ENCODE measurements at places on chromosomes 4 and X. TPM values are rescaled to one million over a fixed set of nuclear protein-coding genes. Genes with fewer than 3 reads are reported as not detected.

WNK3 gene
- polyA plus RNA-seq = 1.4 TPM

TLR2 gene
- polyA plus RNA-seq = 12.1 TPM

PAGE2B gene
- polyA plus RNA-seq = 0.57 TPM

PDGFRA gene
- 92.0 TPM for polyA plus RNA-seq

TREX2 gene
- 0.30 TPM for polyA plus RNA-seq

SPIN3 gene
- 21.0 TPM for polyA plus RNA-seq

TMLHE gene
- polyA plus RNA-seq = 21.9 TPM

MAGEA1 gene
- polyA plus RNA-seq = not detected

GRCh38 chr4:53582194-53582593 is 9.1 kb downstream of the LNX1 start:
- H3K27ac ChIP-seq = no peak overlapping the region
- no peaks in the 10 kb centered on the region for H3K27me3 ChIP-seq
- no peak for DNase-seq
- H3K4me1 ChIP-seq = peaks cover 3% of the 10 kb centered on the region
- H3K36me3 ChIP-seq = no peaks in the 10 kb centered on the region

GRCh38 chr4:69859140-69859685 is 732 bp downstream of the SULT1E1 start:
- peak overlapping the region; percentile 59 for H3K4me3 ChIP-seq
- DNase-seq = no peak
- H3K27me3 ChIP-seq = no peaks in the 10 kb centered on the region

GRCh38 chr4:80210549-80210948 is 13.2 kb downstream of the PRDM8 start:
- H3K4me1 ChIP-seq = peaks cover 9% of the 10 kb centered on the region
- H3K4me3 ChIP-seq = no peak overlapping the region
- no peak overlapping the region for H3K27ac ChIP-seq

- H3K4me1 ChIP-seq = no peaks in the 10 kb centered on the region
- no peak for DNase-seq
- H3K27me3 ChIP-seq = no peaks in the 10 kb centered on the region
- H3K27ac ChIP-seq = no peak overlapping the region
- no peaks in the 10 kb centered on the region for H3K36me3 ChIP-seq
Measured at GRCh38 chrX:66635360-66635759, 3.5 kb downstream of the EDA2R start.

- no peak overlapping the region for H3K27ac ChIP-seq
- H3K27me3 ChIP-seq = no peaks in the 10 kb centered on the region
- no peaks in the 10 kb centered on the region for H3K4me1 ChIP-seq
- no peak for DNase-seq
Measured at GRCh38 chrX:129493643-129494042, 29.6 kb downstream of the SMARCA1 start.

GRCh38 chr4:148632476-148632875 is 190.3 kb upstream of the NR3C2 start:
- H3K27me3 ChIP-seq = no peaks in the 10 kb centered on the region
- H3K4me1 ChIP-seq = peaks cover 3% of the 10 kb centered on the region
- H3K36me3 ChIP-seq = no peaks in the 10 kb centered on the region
- DNase-seq = no peak

- no peak overlapping the region for H3K4me3 ChIP-seq
- peaks cover 27% of the 10 kb centered on the region for H3K4me1 ChIP-seq
- no peaks in the 10 kb centered on the region for H3K27me3 ChIP-seq
- H3K36me3 ChIP-seq = no peaks in the 10 kb centered on the region
- peak overlapping the region; percentile 18 for H3K27ac ChIP-seq
- no peak for DNase-seq
Measured at GRCh38 chrX:40003428-40004245, 94.1 kb downstream of the BCOR start.

DNA sequence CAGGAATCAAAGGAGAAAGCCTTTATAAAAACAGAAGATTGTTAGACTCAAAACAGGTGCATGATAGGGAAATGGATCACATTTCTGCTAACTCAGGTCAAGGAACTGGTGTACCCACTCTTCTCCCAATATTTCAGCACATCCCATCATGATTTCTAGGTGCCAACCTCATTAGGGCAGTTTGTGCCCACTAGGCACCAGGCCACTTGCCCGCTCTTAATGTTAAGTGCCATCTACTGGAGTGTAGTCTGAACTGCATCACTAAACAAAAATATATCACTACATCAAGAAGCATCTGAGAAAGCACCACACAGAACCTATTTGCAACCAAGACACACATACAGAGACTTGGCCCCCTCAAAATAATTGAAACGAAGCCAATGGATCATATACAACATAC is 140.4 kb upstream of the GRID2 start:
- no peaks in the 10 kb centered on the region for H3K27me3 ChIP-seq
- no peak overlapping the region for H3K27ac ChIP-seq
- no peaks in the 10 kb centered on the region for H3K4me1 ChIP-seq
- H3K4me3 ChIP-seq = no peak overlapping the region
- no peaks in the 10 kb centered on the region for H3K36me3 ChIP-seq

GRCh38 chr4:8120501-8120900 is 38.1 kb downstream of the ABLIM2 start:
- DNase-seq = no peak
- no peak overlapping the region for H3K27ac ChIP-seq
- H3K4me1 ChIP-seq = no peaks in the 10 kb centered on the region
- no peaks in the 10 kb centered on the region for H3K27me3 ChIP-seq
- H3K4me3 ChIP-seq = no peak overlapping the region

- H3K4me3 ChIP-seq = no peak overlapping the region
- no peak for DNase-seq
- no peaks in the 10 kb centered on the region for H3K36me3 ChIP-seq
- H3K27me3 ChIP-seq = no peaks in the 10 kb centered on the region
- H3K4me1 ChIP-seq = peaks cover 30% of the 10 kb centered on the region
- H3K27ac ChIP-seq = no peak overlapping the region
Measured at GRCh38 chrX:133786382-133786781, 199.0 kb downstream of the GPC3 start.

DNA sequence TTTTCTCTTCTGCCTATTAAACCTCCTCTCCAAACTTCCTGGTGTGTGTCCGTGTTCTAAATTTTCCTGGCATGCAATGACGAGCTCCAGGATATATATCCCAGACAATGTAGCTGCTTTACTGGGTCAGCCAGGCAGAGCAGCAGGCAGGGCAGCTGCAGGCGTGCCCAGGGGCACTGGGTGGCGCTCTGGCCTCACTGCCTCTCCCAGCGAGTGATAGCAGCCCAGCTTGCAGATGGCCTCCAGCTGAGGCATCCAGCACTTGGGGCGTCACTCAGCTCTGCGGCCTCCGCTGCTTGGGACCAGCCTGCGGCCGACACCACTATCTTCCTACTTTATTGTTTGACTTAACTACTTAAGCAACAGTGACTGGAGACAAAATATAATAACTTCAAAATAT is 23.0 kb upstream of the UBA6 start:
- H3K27me3 ChIP-seq = no peaks in the 10 kb centered on the region
- H3K27ac ChIP-seq = no peak overlapping the region
- no peaks in the 10 kb centered on the region for H3K4me1 ChIP-seq
- H3K4me3 ChIP-seq = no peak overlapping the region
- DNase-seq = no peak

DNA sequence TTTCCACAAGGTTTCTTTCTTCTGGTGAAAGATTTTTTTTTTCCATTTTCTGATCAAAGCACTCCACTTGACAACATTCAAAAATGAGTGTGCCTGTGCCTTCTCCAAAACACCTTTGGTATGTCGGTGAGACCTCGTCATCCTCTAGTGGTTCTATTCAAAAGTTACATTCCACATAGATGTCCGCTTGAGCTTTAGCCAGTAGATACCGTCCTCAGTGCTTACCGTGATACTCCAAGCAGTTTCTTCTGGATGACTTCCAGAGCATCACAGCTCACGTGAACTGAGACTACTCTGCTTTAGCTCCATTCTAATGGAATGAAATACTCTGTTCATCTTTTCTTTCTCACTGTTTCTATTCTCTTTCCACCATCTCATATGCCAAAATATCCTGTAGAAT is 38.2 kb upstream of the VEGFC start:
- DNase-seq = no peak
- no peaks in the 10 kb centered on the region for H3K36me3 ChIP-seq
- no peaks in the 10 kb centered on the region for H3K27me3 ChIP-seq
- H3K27ac ChIP-seq = no peak overlapping the region

GRCh38 chr4:102751941-102752340 is 8.8 kb downstream of the MANBA start:
- DNase-seq = no peak

DNA sequence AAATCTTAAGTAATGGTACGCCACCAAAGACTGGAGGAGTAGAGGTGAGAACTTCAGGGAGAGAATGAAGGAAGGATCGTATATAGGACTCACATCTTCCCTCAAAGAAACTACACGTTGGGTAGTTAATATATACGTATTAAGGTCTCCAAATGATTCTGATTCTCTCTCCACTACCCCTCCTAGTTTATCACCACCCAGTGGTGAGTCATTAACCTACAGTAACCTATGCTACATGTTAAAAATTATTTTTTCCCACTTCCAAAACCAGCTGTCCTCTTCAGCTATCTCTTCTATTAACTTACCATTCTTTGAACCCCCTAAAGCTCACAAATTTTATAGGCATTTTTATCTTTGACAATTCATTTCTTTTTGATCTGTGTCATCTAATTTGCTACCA is 69.7 kb downstream of the RPS6KA6 start:
- no peaks in the 10 kb centered on the region for H3K27me3 ChIP-seq
- H3K4me1 ChIP-seq = no peaks in the 10 kb centered on the region
- no peak overlapping the region for H3K4me3 ChIP-seq
- DNase-seq = no peak

- no peaks in the 10 kb centered on the region for H3K27me3 ChIP-seq
- no peak overlapping the region for H3K27ac ChIP-seq
- H3K36me3 ChIP-seq = no peaks in the 10 kb centered on the region
- H3K4me3 ChIP-seq = no peak overlapping the region
- peak; percentile 5 for DNase-seq
Measured at GRCh38 chr4:111398906-111399330, 746.3 kb upstream of the FAM241A start.

- DNase-seq = no peak
- H3K36me3 ChIP-seq = no peaks in the 10 kb centered on the region
- no peak overlapping the region for H3K4me3 ChIP-seq
- H3K4me1 ChIP-seq = no peaks in the 10 kb centered on the region
Measured at GRCh38 chr4:113821856-113822255, 60.3 kb upstream of the CAMK2D start.

GRCh38 chrX:149114001-149114400 is 391.1 kb downstream of the IDS start:
- H3K27me3 ChIP-seq = no peaks in the 10 kb centered on the region
- no peaks in the 10 kb centered on the region for H3K4me1 ChIP-seq
- H3K36me3 ChIP-seq = no peaks in the 10 kb centered on the region

- no peaks in the 10 kb centered on the region for H3K4me1 ChIP-seq
- H3K27ac ChIP-seq = no peak overlapping the region
- H3K36me3 ChIP-seq = no peaks in the 10 kb centered on the region
- DNase-seq = no peak
- no peaks in the 10 kb centered on the region for H3K27me3 ChIP-seq
- no peak overlapping the region for H3K4me3 ChIP-seq
Measured at GRCh38 chr4:188254211-188254610, 115.0 kb downstream of the TRIML1 start.

- H3K27ac ChIP-seq = no peak overlapping the region
- no peaks in the 10 kb centered on the region for H3K4me1 ChIP-seq
- DNase-seq = no peak
- no peaks in the 10 kb centered on the region for H3K36me3 ChIP-seq
Measured at GRCh38 chrX:38652934-38653442, 91.6 kb downstream of the TSPAN7 start.

- H3K4me1 ChIP-seq = no peaks in the 10 kb centered on the region
- DNase-seq = no peak
Measured at GRCh38 chrX:37367946-37368345, 18.8 kb downstream of the PRRG1 start.

DNA sequence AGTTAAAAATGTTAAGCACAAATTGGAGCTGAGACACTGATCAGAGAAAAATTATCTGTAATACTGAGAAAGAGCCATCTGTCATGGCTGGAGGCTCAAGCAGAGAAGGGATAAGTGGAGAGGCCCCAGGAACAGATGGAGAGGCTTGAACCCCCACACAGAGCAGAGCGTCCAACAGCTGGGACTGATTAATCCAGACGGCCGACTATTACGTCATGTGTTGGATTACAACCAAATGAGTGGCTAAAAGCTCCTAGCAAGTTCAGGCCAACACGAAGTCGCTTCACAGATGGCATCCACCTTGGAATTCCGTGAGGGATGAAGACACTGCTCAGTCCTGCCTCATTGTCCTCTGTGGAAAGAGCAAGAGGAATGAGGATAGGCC is 57.7 kb upstream of the ATXN3L start:
- no peak overlapping the region for H3K27ac ChIP-seq
- H3K36me3 ChIP-seq = no peaks in the 10 kb centered on the region
- H3K27me3 ChIP-seq = no peaks in the 10 kb centered on the region
- no peaks in the 10 kb centered on the region for H3K4me1 ChIP-seq
- no peak overlapping the region for H3K4me3 ChIP-seq

DNA sequence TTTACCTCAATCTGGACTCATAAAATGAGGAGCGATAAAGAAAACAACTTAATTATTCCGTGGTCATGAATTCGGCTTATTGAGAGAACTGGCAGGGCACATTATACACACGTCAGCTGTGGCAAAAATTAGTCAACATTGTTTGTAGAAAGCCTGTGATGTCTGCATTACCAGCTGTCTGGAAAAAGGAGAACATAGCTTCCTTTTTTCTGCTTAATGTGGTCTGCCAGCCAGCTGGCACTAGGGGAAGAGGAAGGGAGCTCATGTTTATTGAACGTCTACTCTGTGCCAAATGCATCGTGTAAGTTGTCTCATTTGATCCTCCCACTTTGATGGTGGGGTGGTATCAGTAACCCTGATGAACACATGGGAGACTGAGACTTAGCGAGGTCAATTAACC is 367.6 kb downstream of the ARHGAP24 start:
- no peak for DNase-seq
- no peak overlapping the region for H3K27ac ChIP-seq
- no peak overlapping the region for H3K4me3 ChIP-seq
- H3K27me3 ChIP-seq = no peaks in the 10 kb centered on the region

DNA sequence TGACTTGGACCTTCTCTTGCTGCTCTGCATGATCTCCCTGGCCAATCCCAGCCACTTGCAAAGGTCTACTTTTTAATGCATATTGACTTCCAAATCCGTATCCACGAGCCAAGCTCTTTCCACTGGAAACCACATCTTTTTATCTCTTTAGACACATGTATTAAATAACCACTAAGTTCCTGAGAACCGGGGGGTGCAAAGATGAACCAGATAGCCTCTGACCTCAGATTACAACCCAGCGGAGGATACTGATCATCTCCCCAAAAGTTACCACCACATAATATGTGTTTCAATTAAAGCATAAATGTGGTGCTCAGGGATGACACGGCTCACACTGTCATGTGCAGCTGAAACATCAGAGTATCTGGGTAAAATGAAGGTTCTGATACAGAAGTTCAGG is 40.4 kb upstream of the FAM9B start:
- H3K4me1 ChIP-seq = no peaks in the 10 kb centered on the region
- no peak overlapping the region for H3K4me3 ChIP-seq
- H3K27ac ChIP-seq = no peak overlapping the region
- no peaks in the 10 kb centered on the region for H3K36me3 ChIP-seq
- no peak for DNase-seq
